Activated CD4-positive, alpha-beta T cell treated with anti-CD3 and anti-CD28 coated beads for 1 hour (primary cell): ENCODE measurements at places on chromosomes 3 and 15.

DNA sequence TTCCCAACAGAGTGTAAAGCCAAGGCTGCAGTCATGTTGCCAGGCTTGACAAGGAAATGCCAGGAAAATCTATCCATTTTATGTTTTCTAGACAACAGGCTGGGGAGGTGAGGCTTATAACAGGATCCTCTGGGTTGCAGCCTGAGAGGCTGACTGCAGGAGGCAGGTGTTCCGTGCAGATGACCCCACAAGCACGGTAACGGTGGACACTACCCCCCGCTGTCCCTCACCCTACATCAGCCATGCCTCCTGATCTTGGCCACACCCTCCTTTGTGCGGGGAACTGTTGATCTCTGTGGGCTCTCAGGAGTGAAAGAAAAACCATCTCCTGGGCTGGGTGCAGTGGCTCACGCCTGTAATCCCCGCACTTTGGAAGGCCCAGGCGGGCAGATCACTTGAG is 68.0 kb upstream of the ADPGK start:
- DNase-seq = no peak

- DNase-seq = no peak
These were observed 38.6 kb downstream of the FSD2 start for GRCh38 chr15:82767163-82767829.

GRCh38 chr3:194494951-194495374 is 8.2 kb upstream of the ATP13A3 start:
- no peak for DNase-seq

GRCh38 chr3:62451211-62451887 is 78.0 kb upstream of the FEZF2 start:
- no peak for DNase-seq
